ENCODE measurements at places on chromosomes 11 and 22.
A peak's percentile ranks its signal among the peaks of the same experiment; 100 is the strongest.

GRCh38 chr22:42877597-42878340 lies 20.7 kb upstream of the ARFGAP3 start:
- DNase-seq, result no peak

DNA sequence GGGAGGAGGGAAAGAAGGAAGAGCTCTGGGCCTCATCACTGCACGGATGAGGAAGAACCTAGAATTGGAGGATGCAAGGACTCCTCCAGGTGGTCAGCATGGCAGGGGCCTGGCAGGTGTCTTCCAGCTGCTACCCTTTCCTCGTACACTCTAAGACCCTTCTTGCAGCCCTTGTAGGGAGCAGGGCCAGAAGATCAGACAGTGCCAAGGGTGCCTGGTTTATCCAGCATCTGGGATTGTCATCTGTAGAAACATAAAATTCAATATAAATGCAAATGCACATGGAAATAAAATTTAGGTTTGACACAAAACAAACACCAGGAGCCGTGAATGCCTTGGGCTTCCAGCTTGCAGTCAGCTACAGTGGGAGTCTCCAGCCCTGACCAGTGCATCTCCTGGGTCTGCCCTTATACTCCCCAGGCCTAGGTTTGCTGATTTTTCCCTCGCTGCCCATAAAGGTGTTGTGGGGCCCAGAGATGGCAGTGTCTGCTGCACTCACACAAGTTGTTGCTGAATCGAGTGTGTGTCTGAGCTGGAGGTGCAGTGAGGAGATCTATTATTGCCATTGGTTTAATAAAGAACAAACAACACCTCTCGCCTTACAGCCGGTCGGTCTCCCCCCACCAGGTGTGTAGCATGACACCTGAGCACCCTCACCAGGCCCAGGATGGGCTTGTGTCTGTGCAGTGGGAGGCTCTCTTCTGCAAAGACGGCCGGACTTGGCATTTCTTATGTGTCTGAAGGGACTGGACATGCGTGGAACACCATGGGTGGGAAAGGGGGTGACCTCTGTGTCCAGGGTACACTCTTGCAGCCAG lies 87.1 kb downstream of the BCR start:
- DNase-seq, result no peak

DNA sequence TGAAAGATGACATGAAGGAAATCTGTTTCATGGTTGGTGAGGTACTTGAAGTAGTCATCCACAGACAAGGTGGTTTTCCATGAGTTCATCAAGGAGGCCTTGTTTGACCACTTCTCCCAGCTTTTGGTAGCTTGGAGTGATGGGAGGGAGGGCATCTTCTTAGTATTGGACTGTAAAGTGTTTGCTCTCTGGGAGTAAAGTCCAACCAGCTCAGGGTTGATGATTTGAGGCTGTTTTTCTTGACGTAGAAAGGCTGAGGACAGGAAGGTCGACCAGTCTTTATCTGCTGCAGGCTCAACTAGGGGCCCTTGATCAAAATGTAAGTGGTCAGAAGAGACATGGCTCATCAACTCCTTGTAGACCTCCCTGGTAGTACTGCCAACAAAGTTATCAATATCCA lies 1.7 kb downstream of the CCDC87 start:
- DNase-seq, result no peak

DNA sequence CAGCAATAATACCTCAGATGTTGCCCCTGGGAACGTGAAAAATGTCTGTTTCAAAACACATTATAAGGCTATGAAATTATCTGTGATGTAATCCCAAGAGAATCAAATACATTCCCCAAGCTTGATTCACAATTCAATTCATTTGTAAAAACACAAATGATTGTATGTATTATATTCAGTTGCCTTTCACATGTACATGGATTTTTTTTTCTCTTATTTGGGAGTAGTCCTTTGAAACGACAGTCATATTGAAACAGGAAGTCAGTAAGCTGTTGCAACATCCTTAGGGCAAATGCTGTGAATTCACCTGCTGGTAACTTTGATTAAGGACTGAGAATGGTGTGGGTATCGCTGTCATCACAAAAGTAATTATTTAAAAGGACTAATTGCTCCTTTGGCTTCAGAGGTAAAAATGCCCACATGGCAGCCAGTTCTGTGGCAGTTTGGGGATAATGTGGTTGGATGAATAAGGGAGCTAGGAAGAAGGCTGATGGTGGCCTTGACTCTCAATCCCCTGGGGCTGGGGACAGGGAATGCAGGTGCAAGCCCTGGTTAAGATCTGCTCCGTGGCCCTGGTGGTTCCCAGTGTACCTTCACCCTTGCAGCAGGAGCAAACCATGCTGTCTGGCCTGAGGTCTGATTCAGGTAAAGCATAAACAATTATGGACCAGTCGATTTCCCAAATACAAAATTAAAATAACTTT lies 13.2 kb downstream of the EHF start:
- DNase-seq, result no peak

- no peak for DNase-seq
Observed at GRCh38 chr11:12135185-12135584, 24.8 kb downstream of the MICAL2 start.

GRCh38 chr11:35304900-35305460 lies 114.4 kb downstream of the SLC1A2 start:
- no peak for DNase-seq

- DNase-seq, result peak; percentile 62
Observed at GRCh38 chr11:62614275-62614674, 1.2 kb downstream of the ROM1 start.

GRCh38 chr22:49983148-49984042 lies 22.8 kb downstream of the PIM3 start:
- DNase-seq, result peak; percentile 30

- DNase-seq, result no peak
Observed at GRCh38 chr22:28978158-28978557, 83.5 kb downstream of the C22orf31 start.

DNA sequence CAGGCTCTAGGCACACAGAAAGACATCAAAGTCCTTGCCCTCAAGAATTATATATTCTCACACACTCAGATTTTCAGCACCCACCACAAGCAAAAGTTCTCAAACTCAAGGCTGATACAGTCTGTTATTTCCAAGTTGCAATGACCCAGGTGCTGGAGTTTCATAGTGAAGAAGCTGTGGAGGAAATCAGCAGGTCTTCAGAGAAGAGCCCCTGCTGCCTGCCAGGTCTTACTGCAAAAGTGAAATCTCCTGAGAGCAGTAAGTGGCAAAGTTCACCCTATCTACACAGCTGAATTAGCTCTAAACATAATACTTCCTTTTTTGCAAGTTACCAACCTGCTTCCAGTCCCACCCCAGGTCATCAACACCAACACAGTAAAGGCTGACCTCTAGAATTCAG lies 64.6 kb downstream of the RPL27A start:
- DNase-seq, result no peak

DNA sequence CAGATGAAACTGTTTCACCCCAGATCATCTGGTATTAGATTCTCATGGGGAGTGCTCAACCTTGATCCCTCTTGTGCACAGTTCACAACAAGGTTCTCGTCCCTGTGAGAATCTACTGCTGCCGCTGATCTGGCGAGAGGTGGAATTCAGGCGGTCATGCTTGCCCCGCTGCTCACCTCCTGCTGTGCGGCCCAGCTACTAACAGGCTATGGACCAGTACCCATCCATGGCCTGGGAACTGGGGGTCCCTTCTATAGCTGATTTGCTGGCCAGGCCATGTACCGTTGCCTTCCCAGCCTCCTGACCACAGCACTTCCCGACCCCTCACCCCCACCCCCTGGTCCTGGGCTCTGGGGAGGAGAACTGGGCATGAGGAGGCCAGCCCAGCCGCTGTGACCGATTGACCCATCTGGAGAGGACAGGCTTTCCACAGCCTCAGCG lies 2.6 kb downstream of the PHLDA2 start:
- DNase-seq, result no peak

DNA sequence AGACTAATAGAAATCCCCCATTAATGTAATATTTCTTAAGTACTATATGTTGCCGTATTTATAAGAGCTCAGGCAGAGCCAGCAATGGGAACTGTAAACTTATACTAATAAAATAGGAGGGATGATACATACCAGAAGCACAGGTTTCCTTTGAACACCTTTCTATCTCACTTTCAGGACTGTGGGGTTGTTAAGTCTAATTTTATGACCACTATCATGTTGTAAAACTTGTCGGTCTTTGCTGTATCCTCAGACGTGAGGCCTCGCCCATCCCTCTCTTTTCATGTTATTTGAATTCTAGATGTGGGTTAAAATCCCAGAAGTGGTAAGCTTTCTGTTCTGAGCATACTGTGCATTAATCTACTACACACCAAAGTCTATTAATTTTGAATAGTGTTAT lies 1083.5 kb upstream of the TENM4 start:
- DNase-seq, result no peak

DNA sequence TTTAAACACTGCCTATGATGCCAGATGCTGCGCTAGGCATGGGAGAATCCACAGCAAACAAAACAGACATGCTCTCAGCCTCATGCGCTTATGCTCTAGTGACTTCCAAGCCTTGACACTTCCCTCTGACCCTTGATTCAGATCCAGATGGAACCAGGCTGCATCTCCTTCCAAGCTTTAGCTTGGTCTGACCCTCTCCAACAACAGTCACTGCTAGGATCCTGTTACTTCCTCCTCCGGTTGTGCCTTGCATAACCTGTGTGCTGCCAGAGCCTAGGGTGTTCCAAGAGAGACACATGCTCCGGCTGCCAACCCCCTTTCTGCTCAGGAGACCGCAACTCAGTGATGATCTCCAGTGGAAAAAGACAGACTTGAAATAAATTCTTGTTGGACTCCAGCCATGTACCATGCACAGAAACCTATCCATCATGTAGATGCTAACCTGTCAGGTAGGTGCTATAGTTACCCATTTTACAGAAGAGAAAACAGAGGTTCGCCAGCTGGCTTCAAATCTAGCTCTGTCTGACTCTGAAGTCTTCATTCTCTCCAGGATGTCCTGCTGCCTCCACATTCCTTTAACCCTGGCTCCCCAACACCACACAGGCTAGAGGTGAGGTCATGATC lies 136.3 kb upstream of the TEAD1 start:
- no peak for DNase-seq

- DNase-seq, result no peak
Observed at GRCh38 chr11:67514116-67514515, 6.2 kb upstream of the CDK2AP2 start.

DNA sequence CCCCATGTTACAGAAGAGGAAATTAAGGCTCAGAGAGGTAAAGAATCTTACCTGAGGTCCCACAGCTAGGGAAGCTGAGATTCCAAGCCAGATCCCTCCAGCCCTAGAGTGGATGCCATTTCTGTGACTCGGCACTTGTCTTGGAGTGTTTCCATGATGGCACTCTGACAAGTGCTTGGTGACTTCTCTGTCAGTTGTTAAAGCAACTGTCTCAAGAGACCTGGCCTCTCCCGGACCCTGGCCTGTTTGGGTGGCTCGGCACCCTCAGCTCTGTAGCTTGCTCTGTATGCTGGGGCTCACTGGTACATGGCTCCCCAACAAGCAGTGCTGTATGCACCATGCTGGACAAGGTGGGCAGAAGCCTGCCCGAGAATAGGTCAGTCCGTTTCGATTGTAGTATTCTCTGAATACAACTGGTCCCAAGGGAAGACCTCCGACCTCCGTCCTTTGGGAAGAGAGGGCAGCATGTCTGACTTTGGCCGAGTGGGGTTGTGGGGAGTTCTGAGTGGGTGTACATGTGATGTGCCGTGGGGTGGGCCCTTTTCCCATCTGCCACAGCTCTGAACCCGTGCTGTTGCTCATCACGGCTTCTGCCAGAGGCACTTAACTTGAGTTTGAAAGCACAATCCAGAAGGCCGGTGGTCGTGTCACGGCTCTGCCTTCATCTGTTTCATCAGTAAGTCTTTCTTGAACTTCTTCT lies 12.4 kb downstream of the ACO2 start:
- DNase-seq, result no peak

DNA sequence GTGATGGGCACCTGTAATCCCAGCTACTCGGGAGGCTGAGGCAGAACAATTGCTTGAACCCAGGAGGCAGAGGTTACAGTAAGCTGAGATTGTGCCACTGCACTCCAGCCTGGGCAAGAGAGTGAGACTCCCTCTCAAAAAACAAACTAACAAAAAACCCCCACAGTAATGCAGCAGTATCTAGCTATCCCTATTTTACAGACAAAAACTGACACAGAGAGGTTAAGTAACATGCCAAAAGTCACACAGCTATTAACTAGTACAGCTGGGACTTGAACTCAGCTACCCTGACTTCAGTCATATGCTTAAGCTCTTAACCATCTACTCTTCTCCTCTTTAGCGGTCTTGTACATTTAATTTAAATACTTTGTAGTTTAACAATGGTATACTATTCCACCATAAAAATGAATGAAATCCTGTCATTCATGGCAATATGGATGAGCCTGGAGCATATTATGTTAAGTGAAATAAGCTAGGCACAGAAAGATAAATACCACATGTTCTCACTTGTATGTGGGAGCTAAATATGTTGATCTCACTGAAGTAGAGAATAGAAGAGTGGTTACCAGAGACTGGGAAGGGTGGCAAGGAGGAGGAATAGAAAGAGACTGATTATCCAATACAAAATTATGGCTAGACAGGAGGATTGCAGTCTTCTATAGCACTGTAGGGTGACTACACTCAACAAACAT lies 82.8 kb downstream of the DENND5A start:
- no peak for DNase-seq

GRCh38 chr11:34631737-34632104 lies 10.8 kb downstream of the EHF start:
- DNase-seq, result no peak

DNA sequence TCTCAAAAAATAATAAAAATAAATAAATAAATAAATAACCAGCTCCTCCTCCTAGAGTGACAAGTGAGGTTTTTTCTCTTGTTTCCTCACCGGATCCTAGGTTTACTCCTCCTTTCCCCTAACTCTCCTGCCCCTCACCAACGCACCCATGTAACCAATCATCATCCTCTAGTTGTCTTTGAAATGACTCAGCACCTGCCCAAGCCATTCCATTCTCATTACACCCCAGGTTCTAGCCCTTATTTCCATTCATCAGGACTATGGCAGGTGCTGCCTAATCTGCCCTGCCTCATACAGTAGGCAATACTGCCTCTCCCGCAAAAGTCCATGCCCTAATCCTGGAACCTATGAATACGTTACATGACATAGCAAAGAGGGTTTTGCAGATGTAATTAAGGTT lies 60.4 kb downstream of the BUD13 start:
- no peak for DNase-seq

GRCh38 chr22:37511395-37512104 lies 7.7 kb downstream of the CARD10 start:
- DNase-seq, result no peak

GRCh38 chr11:119380160-119380826 lies 1.2 kb downstream of the USP2 start:
- DNase-seq, result no peak

- no peak for DNase-seq
Observed at GRCh38 chr11:68004551-68005335, 846 bp upstream of the UNC93B1 start.

All from activated T-cell treated with anti-CD3 and anti-CD28 coated beads, Interleukin-2, amount 50 U/mL, for 48 hours (primary cell).